ENCODE measurements at places on chromosomes 5 and 9. TPM values are rescaled to one million over a fixed set of nuclear protein-coding genes. Genes with fewer than 3 reads are reported as not detected.

DNA sequence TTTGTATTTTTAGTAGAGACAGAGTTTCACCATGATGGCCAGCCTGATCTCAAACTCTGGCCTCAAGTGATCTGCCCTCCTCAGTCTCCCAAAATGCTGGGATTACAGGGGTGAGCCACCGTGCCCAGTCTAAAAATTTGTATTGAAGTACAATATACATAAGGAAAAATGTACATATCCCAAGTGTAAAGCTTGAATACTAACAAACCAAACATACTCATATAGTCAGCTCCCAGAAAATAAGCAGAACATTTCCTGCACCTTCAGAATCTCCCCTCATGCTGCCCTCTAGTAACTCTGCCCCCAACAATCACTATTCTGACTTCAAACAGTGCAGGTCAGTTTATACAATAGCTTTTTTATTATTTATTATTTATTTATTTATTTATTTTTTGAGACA, 1.6 kb upstream of the NOL6 start:
- no peak for DNase-seq

DNA sequence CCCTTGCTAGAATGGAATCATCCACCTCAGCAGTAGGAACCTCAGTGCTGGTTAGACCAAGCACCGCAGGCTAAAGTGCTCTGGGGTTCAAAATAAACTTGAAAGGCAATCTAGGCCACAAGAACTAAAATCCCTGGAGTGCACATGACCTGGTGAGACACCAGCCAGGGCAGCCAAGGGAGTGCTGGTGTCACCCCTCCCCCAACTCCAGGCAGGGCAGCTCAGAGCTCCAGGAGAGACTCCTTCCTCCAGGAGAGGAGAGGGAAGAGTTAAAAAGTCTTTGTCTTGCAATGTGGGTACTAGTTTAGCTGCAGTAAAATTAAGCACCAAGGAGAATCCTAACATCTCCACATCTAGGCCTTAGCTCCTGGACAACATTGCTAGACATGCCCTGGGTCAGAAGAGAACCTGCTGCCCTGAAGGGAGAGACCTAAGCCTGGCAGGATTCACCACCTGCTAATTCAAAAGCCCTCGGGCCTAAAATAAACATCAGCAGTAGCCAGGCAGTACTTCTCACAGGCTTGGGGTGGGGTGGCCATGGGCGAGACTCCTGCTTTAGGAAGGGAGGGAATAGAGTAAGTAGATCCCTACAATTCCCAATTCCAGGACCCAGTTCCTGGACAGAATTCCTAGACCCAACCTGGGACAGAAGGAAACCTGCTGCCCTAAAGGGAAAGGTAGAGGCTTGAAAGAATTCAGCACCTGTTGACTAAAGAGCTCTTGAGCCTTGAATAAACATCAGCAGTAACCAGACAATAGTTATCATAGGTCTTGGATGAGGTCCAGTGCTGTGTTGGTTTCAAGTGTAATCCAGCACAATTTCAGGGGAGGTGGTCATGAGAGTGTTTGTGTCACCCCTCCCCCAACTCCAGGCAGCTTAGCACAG, 25.8 kb downstream of the UGT3A2 start:
- DNase-seq: no peak

DNA sequence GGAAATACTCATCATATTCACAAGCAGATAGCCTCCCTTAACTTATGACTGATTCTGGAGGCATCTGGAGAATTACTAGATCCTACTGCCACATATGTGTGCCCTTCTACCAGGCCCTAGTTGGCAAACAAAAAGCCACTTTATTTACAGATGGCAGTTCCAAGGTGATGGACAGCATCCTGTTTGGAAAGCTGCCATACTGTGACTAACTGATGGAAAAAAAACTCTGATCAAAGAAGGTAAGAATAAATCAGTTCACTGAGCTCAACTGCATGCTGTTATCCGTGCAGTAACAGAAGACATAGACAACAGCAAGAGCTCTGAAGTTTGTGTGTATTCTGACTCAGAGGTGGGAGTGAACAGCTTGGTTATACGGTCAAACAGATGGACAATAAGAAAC, 279.8 kb upstream of the POU5F2 start:
- DNase-seq: no peak

DNA sequence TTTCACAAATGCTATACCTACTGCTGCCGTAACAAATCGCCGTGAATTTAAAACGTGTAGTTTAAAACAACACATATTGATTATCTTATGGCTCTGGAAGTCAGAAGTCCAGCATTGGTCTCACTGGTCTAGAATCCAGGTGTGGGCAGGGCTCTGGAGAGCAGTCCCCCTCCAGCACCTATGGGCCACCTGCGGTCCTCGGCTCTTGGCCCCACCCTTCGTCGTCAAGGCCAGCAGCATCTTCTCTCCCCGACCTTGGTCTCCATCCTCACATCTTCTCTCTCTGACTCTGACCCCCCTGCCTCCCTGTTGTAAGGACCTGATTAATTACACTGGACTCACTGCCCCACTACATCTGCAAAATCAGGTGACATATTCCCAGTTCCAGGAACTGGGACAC, 106.4 kb upstream of the COL5A1 start:
- peak; percentile 17 for DNase-seq

GRCh38 chr5:73506459-73506955, 8.3 kb downstream of the BTF3 start:
- DNase-seq: no peak

- no peak for DNase-seq
Measured at GRCh38 chr5:172089298-172090117, 83.1 kb upstream of the FBXW11 start.

GRCh38 chr5:36153298-36153677, 1.4 kb downstream of the SKP2 start:
- no peak for DNase-seq

DNA sequence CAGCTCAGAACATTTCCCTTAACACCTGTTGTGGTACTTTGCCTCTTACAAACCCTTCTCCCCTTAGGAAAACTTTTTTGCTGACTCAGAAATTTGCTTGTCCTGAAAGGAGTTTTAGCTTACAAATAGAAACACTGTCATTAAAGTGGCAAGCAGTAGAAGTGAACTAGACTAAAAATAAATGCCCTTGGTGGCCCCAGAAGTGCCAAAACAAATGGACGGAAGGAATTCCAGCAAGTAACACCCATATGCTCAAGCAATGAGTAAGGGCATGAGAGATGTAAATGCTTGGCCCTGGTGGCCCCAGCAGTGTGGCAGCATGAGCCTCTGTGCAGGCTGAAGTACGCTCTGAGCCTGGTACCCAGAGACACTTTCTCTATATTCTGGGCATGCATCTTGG, 8.6 kb downstream of the VLDLR start:
- no peak for DNase-seq

GRCh38 chr5:123802298-123802951, 290.4 kb downstream of the CSNK1G3 start:
- no peak for DNase-seq

DNA sequence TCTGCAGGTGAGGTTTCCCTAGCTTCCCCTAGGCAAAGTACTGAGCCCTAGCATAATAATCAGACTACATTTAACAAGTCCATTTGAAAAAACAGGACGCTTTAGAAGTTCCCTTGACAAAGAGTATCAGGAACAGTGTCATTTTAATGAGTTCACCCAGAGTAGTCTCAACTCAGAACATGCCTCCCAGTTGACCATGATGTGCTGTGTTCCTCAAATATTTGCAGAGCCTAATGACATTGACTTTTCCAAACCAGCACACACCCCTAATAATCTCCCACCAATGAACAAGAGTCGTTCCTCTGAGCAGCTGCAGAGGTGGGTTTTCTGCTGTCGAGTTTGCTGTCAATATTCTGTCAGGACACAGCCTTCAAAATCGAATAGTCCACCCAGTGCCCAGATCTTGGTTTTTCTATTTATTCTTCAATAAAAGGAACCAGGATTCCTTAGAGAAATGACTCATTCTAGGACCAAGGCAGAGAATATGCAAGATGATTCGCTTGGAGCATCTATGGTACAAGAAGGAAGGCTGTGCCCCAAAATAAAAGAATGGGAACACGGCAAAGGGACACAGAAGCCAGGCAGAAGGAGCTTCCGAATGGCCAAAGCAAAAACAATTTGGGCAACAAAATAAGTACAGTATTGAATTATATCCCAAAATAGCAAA, 57.6 kb downstream of the OTULIN start:
- no peak for DNase-seq

- peak; percentile 35 for DNase-seq
Measured at GRCh38 chr9:83061990-83062650, 822 bp downstream of the RASEF start.

GRCh38 chr9:99576002-99576401, 245.7 kb upstream of the NR4A3 start:
- DNase-seq: no peak

DNA sequence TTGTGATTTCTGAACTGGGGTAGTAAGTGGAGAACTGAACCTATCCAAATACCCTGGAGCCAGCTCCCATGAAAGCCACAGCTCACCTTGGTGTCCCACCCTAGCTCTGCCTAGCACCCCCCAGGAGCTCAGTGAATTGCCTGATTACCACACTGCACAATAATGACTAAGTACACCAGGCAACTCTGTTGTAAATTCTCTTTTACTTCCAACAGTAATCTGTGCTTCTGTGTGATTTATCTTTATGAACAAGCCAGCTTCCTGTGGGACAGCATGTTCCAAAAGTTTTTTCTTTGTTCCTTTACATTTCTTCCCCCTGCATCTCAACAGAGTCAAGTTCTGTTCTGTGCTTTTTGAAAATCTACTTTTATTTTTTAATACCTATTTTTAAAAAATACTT, 22.1 kb upstream of the GRPEL2 start:
- no peak for DNase-seq

DNA sequence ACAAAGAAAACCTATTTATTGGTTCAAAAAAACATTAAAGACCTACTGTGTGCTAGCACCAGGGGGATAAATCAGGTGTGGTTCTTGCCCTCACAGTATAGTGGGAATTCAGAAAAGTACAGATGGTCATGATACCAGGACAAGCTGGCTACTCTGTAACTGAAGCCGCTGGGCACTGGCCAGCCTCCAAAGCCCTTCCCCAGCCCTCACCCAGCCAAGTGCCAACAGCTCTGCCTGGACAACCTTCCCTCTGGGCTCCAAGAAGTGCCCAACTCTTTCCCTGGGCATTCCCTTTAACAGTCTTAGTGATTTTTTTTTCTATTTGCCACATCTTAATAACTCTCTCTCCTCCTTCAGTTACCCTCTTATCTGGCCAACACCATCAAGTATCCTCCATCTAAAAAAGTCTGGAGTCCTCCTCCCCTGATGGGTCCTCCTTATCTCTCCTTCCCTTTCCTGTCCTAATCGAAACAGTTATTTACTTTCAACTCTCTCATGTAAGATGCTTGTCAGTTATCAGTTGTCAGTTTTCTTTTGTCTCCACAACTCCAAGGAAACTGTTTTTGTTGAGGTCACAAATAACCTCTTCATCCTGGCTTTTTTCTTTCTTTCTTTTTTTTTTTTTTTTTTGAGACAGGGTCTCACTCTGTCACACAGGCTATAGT, 13.3 kb upstream of the SEPTIN8 start:
- no peak for DNase-seq

- DNase-seq: no peak
Measured at GRCh38 chr5:116482394-116482793, 92.2 kb downstream of the SEMA6A start.

- no peak for DNase-seq
Measured at GRCh38 chr5:149027636-149028035, 35.2 kb downstream of the SH3TC2 start.

The IFNA21 gene
- total RNA-seq: not detected

The BRINP1 gene
- total RNA-seq: 0.54 TPM

The APBA1 gene
- 2.0 TPM for total RNA-seq

The TMEM174 gene
- total RNA-seq: not detected

The ZBTB43 gene
- total RNA-seq: 36.8 TPM

The ECSCR gene
- total RNA-seq: 18.0 TPM

The PCDHGA7 gene
- 7.7 TPM for total RNA-seq

The TNFSF8 gene
- total RNA-seq: 0.46 TPM

The INIP gene
- total RNA-seq: 14.3 TPM

The F2RL2 gene
- total RNA-seq: 0.13 TPM

The FBXL7 gene
- 16.2 TPM for total RNA-seq

The PTGDS gene
- 6,152 TPM for total RNA-seq

The STKLD1 gene
- total RNA-seq: 0.27 TPM

The TRIM7 gene
- total RNA-seq: 10.8 TPM
